ENCODE measurements at places on chromosomes 7 and 10.
A peak's percentile ranks its signal among the peaks of the same experiment; 100 is the strongest.

DNA sequence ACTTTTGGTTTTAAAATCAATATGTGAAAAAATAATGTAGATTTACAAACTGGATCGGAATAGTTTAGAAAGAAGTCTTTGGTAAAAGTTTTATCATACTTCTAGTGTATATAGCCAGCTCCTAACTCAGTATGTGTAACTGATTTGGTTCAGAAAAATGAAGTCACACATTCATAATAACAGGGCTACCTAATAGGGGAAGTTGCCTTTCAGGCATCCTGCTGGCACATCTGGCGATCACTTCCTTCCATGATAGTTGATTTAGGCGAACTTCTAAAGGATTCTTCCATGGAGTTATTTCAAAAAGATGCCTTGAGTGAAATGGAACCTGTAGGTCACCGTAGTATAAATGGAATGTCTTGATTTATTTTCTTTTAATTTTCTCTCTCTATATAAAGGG, 69.1 kb downstream of the SHH start:
- no peak for DNase-seq

- no peak for DNase-seq
Observed at GRCh38 chr10:91642831-91643692, 10.2 kb upstream of the PPP1R3C start.

DNA sequence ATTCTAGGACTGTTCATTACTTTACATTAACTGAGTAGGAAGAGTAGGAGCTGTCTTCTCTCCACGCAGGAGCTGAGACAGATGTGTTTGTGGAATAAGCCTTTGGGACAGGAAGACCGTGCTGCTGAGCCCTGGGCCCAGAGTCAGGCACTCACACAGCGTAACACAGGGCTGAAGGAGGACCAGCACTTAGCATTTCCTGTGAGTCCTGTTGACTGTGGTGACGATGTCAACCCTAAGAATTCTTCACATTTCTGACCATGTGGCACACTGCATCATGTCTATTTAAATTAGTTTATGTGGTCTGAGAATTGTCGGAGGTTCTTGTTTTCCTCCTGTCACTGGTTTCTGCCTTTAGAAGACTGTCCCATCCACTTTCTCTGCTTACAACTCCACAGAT, 117.2 kb downstream of the PIP4K2A start:
- DNase-seq, result no peak

DNA sequence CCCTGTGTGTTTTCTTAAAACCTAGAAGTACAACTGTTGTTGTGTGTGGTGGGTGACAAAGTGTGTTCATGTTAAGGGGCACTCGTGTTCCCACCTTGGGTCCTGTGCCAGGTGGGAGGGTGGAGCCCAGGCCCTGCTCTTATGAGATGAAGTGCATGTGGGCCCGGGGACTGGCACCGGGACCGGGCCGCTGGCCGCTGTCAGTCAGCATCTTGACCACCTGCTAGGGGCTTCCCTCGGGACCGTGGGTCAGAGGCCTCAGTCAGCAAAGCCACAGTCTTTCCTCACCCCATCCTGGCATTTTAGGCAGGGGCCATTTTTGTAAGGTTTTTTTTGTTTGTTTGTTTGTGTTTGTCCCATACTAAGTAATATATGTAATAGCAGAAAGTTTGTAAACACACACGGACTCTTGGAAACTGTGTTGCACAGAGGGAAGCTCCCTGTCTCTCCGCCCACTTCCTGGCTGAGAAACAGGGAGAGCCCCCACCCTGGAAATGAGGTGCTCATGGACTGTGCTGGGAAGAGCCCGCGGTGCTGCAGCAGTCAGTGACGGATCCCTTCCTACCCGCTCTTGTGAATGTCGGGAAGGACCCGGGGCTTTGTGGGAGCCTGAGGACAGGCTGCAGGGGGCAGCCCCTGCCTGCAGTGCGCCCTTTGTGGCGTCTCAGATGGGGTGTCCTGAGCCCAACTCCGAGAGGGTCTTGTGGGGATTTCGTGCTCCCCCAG, 13.4 kb downstream of the AGAP3 start:
- no peak for DNase-seq

- DNase-seq, result no peak
Observed at GRCh38 chr7:85508642-85509410, 322.0 kb upstream of the SEMA3D start.

- DNase-seq, result no peak
Observed at GRCh38 chr7:16460789-16461493, 4.6 kb downstream of the SOSTDC1 start.

DNA sequence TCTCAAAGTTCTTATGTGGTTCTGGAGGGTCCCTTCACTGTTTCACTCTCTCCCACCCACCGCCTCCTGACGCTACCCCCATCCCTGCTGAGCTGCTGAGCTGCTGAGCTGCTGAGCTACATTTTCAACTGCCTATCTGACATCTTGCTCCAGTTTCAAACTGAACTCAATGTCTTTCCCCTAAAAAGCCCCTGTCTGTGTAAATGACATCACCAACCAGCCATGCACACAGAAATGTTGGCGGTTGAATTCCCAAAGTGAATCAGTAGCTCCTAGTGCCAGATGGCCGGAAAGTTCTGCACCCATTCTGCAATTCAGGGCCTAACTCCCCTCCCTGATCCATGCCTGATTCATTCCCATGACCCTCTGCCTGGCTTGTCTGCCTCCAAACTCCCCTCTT, 71.2 kb downstream of the WNT2 start:
- DNase-seq, result no peak

- DNase-seq, result no peak
Observed at GRCh38 chr7:83782628-83783027, 133.7 kb upstream of the SEMA3E start.

GRCh38 chr7:94300176-94300835, 94.4 kb upstream of the COL1A2 start:
- DNase-seq, result no peak

DNA sequence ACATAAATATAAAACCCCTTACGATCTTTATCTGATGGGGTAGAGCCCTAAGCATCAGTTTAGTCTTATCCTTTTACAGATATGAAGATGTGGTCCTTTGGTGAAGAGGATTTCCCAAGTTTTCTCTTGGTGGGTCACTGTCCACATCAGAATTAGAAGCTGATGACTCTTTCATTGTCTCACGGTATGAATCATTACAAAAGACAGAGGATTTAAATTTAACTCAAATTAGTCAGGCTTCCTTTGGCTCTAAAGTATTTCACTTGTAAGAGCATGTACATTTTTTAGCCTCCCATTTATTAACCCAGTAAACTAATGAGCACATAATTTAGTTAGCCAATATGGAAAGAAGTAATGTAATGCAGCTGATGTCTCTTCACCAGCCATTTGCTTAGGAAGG, 49.9 kb upstream of the TMEM26 start:
- no peak for DNase-seq

- DNase-seq, result peak; percentile 14
Observed at GRCh38 chr10:2619472-2619871, 447.9 kb upstream of the PFKP start.

- DNase-seq, result no peak
Observed at GRCh38 chr7:149284343-149284742, 22.3 kb downstream of the ZNF783 start.

DNA sequence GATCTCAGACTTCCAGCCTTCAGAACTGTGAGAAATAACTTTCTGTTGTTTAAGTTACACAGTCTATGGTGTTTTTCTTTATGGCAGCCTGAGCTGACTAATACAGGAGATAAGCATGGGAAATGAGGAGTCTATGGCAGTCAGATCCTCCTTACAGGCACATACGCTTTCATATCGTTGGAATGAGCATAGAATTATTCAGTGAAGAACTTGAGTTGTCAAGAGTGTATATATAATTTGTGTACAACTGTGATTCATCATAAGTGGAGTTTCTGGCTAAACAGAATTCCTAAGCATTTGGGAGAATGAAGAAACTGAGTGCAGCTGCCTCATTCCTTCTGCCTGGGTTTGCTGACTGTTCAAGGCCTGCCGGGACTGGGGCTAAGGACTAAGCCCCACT, 516.7 kb downstream of the ADRA2A start:
- DNase-seq, result no peak

- no peak for DNase-seq
Observed at GRCh38 chr10:53370347-53370746, 597.8 kb upstream of the MBL2 start.

GRCh38 chr7:1650363-1651030, 19.6 kb upstream of the ELFN1 start:
- no peak for DNase-seq

GRCh38 chr10:8047452-8048280, 6.8 kb upstream of the GATA3 start:
- DNase-seq, result no peak

DNA sequence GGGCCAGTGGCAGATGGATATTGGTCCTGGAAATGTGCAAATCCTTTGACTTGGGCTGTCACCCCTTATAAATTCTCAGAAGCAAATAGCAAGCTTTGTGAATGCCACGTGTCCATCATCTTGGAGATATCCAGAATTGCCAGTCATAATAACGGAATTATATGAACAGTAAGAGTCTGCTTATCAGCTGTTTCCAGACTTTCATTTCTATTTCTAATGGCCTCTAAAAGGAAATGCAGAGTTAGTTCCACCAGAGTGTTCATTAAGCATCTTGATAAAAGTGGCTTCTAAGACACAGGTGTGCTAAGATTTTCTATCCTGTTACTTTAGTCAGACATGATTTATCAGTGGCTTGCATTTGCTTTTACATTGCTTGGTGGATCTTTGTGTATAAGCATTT, 87.4 kb downstream of the RAMP3 start:
- DNase-seq, result no peak

- DNase-seq, result no peak
Observed at GRCh38 chr7:106305732-106306131, 20.9 kb upstream of the NAMPT start.

DNA sequence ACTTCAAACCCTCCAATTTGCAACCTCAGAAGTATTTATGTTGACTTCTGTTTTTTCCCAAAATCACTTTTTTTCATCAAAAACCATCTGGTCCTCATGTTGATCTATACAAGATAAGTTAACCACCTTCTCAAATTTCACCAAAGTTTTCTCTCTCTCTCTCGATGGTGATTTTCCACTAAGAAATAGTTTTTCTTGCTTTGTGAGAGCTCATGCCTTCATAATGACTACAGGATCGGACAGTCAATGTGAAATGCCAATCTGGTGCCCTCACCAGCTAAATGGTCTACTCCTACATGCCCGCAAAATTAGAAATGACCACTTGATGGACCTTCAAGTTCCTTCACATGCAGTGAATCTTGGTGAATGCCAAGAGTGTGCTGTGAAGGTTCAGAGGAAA, 40.4 kb downstream of the CNNM1 start:
- DNase-seq, result no peak

DNA sequence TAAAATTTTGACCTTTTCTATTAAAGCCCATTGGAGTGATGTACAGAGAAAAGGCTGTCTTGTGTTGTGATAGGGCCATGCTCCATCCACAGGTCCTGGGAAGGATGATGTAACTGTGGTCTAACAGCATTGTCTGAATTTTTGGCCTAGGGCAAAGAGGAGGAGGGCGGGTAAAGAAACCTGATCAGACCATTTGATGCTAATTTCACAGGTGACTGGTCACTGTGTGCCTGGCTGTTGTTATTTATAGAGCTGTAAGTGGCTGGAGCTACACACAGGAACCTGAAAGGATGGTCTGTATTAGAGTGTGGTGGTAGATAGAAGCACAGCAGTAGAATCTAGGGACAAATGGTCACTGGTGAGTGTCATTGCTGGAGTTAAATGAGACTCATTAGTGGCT, 182.1 kb downstream of the AUTS2 start:
- no peak for DNase-seq

DNA sequence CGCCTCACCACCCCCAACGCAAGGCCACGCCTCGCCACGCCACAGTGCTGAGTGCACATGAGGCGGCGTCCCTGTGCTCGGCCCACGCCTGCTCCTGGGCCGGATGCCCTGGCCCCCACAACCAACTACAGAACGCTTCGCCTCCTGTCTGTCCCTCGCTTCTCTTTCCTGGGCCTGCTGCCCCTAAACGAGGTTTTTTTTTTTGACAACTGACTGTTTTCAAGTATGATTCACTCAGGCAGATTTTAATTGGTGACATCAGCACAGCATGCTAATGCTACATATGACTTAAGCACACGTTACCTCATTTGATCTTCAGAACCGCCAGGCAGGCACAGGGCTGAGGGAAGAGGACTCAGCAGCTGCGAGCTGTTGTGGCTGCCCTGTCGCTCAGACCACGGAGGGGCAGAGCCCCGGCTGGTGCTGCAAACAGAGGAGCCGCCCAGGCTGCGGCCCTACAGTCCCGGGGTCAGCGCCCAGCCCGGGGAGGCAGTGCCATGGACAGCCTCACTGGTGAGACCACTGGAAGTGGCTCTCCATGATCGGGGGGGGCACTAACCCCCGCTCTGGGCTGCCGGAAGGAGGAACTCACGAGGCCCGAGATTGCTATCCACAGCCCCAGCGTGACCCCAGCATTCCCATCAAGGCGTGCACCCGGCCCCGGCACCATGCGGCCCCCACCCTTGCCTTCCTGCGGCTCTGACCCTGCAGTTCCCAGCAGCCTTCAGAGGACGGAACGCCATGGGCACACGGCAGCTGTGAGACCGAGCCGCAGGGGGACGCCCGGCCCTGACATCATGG, 212.8 kb downstream of the MAD1L1 start:
- no peak for DNase-seq

GRCh38 chr10:113362645-113363091, 190.2 kb upstream of the HABP2 start:
- DNase-seq, result no peak

DNA sequence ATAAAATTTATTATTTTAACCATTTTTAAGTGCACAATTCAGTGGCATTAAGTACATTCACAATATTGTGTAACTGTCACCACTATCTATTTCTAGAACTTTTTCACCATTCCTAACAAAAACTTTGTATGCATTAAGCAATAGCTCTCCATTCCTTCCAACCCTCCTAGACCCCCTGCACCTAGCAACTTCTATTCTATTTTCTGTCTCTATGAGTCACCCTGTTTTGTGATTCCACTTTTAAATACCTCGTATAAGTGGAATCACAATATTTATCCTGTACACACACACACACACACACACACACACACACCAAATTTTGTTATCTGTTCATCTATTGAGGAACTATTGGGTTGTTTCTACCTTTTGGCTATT, 89.2 kb downstream of the ARID5B start:
- DNase-seq, result no peak

- no peak for DNase-seq
Observed at GRCh38 chr7:70034999-70035398, 436.7 kb downstream of the AUTS2 start.

DNA sequence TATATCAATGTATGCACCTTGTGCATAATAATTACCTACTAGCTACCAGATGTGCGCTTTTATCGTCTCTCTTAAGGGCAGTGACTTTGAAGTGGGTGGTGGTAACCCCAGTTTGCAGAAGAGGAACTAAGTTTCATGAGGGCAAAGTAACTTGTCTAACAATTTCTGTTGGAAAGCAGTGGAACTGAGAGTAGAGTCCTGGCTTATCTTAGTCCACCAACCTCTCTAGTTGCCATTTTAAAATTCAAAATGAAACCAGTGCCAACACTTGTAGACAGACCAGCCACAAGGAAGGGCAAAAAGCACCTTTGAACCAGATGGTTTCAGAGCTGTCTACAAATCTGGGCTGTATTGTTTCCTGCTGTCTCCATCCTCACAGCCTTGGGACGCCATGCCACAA, 32.0 kb upstream of the RBM20 start:
- no peak for DNase-seq

GRCh38 chr7:12314199-12314598, 89.5 kb downstream of the VWDE start:
- DNase-seq, result no peak

All from NCI-H446 (cell line).